ENCODE measurements at places on chromosomes 1 and 21. TPM values are rescaled to one million over a fixed set of nuclear protein-coding genes. Genes with fewer than 3 reads are reported as not detected.

- peak; percentile 82 for DNase-seq
Measured at GRCh38 chr21:43331962-43332828, 94.7 kb downstream of the SIK1 start.

- DNase-seq, result no peak
Measured at GRCh38 chr21:37372127-37372731, 5.7 kb downstream of the DYRK1A start.

TFAP2E gene
- total RNA-seq, result not detected

GRCh38 chr1:7346600-7347570 lies 424.2 kb upstream of the VAMP3 start:
- DNase-seq, result no peak

PODN gene
- total RNA-seq, result 0.10 TPM

PCBP3 gene
- total RNA-seq, result 6.1 TPM

GRCh38 chr1:166083887-166084286 lies 82.9 kb downstream of the FAM78B start:
- no peak for DNase-seq

DNA sequence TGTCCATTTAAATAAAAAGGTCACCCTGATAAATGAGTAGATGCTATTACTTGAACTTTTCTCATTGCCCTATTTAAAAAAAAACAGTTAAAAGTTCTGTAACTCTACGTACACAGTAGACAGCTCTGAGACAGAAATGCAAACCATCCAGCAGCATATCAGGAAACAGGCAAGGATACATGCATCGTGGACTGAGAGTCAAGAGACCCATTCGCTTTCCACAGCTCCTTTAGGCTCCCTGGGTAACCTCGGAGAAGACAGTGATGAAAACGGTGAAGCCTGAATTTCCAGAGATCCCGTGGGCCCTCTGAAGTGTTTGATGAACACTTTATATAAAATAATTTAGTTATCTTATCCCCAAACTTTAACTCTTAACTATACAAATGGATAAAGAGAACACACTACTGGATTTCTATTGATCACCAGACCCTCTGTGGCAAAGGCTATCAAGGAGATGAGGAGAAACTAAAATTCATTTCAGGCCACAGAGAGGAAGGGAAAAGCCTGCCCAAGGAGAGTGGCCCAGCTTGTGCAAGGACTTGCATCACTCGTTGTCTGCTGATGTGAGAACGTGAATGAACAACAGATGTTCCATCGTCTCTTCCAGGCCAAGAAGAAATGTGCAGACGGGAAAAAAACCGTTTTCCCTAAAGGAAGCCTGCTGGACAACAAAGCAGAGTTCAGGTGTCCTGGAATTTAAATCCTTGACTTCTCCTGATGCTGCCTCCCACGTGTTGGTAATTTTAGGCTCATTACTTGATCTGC lies 131.0 kb downstream of the TGFBR3 start:
- DNase-seq, result no peak

FAM72D gene
- 3.8 TPM for total RNA-seq

APCS gene
- not detected for total RNA-seq

NCMAP gene
- not detected for total RNA-seq

GRCh38 chr1:6811583-6811982 lies 26.3 kb downstream of the CAMTA1 start:
- no peak for DNase-seq

RGS8 gene
- total RNA-seq, result not detected

DNA sequence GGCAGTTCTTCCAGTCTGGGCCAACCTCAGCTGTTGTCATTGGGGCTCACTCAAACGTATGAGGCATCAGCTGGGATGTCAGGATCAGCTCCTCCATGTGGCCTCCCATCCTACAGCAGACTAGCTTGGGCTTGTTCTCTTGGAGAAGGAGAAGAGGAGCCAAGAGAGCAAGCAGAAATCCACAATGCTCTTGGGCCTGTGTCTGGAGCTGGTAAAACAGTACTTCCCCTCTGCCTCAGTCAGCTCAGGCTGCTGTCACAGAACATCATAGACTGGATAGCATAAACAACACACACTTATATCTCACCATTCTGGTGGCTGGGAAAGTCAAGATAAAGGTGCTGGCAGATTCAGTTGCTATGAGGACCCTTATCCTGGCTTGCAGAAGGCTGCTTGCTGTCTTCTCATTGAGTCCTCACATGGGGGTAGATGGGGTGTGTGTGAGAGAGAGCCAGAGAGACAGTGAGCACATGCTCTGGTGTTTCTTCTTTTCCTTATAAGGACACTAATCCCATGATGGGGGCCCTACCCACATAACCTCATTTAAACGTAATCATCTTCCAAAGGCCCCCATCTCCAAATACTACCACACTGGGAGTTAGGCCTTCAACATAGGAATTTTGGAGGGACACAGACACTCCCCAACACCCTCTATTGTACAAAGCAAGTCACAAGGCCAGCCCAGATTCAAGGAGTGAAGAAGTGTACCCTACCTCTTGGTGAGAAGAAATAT lies 16.3 kb upstream of the DNAJC6 start:
- no peak for DNase-seq

DNA sequence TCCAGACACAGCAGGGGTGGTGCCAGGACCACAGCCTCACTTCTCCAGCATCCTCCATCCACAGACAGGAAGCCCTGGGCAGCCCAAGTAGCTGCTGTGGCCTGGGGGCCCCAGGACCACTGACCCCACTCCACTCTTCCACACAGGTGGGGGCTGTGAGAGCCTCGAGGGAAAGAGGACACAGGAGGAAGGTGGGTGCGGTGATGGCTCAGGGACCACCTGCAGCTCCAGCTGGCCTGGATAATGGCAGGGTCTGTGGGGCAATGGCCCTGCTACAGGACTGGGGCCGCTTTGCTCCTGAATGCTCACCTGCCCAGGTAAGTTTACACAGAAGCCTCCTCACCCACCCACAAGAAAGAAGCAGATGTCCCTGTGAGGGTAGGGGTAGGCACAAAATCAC lies 18.3 kb upstream of the PRSS38 start:
- no peak for DNase-seq

TRAF3IP3 gene
- not detected for total RNA-seq

GRCh38 chr1:54996869-54997710 lies 1.6 kb upstream of the BSND start:
- DNase-seq, result no peak

- no peak for DNase-seq
Measured at GRCh38 chr1:8523666-8524206, 205.8 kb downstream of the SLC45A1 start.

GRCh38 chr1:15090373-15090772 lies 63.2 kb upstream of the TMEM51 start:
- DNase-seq, result no peak

All from H4 (cell line).